ENCODE measurements at places on chromosomes 13 and 19.

DNA sequence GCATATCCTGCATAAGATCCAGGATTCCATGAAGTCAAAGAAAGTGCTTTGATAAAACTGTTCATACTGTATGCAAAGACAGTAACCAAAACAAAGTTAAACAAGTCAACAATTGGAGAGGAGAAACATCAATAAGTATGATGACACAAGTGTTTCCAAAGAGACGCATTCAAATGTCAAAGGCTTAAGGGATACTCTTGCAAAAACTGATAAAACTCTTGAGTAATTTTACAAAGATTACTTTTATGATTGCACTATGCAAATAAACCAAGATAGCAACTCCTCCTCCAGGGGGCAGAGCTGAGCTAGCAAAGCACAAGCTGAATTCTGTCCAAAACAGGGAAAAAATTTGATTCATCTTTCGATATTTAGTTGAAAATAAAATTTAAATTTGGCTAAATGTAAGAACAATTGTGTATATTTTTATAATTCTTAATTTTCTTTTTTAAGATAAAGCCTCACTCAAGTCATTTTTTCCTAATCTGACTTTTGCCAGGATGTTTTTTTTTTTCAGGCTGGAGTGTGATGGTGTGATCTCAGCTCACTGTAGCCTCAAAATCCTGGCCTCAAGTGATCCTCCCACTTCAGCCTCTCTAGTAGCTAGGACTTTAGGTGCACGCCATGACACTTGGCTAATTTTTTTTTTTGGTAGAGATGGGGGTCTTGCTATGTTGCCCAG, 84.0 kb downstream of the MZT1 start:
- no peak for DNase-seq

DNA sequence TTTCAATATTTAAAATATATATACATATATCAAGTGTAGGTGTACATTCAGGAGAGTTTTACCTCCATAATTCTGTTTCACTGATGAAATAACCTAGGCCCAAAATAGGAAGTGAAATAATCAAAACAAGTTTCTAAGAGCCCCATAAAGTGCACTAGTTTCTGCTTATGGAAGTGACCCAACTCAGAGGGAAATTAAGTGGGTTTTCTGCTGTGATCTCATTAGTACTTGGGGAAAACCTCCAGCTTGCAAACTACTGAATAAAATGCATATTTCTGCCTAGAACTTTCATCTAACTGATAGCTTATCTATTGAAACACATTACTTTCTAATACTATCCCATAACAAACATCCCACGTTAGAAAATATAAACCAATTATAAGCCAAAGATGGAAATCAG, 45.4 kb upstream of the MIR17HG start:
- no peak for DNase-seq

- no peak for DNase-seq
These were observed 1.5 kb downstream of the ZIC5 start for GRCh38 chr13:99969919-99970650.

- no peak for DNase-seq
These were observed 166.4 kb downstream of the KATNAL1 start for GRCh38 chr13:30140973-30141372.

GRCh38 chr13:29911781-29912418, 61.5 kb upstream of the UBL3 start:
- DNase-seq: no peak

- DNase-seq: no peak
These were observed 1729.7 kb downstream of the PCDH9 start for GRCh38 chr13:65500481-65500880.

DNA sequence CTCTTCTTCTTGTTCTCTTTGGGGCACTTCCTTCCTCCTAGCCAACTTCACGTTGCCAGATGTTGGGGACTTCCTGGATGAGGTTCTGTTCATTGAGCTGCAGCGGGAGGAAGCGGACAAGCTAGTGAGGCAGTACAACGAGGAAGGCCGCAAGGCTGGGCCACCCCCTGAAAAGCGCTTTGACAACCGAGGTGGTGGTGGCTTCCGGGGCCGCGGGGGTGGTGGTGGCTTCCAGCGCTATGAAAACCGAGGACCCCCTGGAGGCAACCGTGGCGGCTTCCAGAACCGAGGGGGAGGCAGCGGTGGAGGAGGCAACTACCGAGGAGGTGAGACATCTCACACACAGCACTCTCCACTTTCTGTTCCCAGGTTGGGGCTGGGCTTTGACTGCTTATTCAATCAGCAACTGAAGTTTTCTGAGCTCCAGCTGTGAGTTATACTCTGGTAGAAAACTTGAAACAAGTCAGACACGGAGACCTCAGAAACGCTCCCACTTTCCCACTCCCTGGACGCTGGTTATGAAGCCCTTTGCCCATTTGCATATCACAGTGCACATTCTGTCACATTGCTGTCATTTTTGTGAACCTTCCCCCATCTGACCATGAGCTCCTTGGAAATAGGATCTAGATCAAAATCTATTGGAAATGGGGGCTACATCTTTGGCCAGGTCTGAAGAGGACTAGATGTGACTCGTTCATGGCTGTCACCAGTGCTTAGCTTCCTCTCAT, 7.2 kb upstream of the CCDC97 start:
- DNase-seq: no peak

- no peak for DNase-seq
These were observed 31.7 kb downstream of the TSHZ3 start for GRCh38 chr19:31317570-31317969.

DNA sequence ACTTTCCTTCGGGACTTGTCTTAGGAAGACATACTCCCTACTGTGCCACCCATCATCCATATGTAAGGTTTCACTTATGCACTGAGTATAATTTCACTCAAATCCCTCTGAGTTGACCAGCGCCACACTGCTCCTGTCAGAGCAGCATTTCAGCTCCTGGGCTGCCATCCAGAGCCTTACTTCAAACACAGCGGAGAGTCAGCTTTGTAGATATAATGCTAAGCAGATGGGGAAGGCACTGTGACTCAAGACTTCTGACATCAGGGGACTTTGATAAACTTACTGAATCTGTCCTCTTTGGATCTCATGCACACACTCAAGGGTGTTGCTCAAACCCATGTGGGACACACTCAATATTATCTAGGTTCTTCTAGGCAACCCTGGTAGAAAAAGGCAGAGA, 34.9 kb downstream of the DOCK9 start:
- DNase-seq: no peak

GRCh38 chr13:65856431-65856830, 1373.7 kb downstream of the PCDH9 start:
- DNase-seq: peak; percentile 38

DNA sequence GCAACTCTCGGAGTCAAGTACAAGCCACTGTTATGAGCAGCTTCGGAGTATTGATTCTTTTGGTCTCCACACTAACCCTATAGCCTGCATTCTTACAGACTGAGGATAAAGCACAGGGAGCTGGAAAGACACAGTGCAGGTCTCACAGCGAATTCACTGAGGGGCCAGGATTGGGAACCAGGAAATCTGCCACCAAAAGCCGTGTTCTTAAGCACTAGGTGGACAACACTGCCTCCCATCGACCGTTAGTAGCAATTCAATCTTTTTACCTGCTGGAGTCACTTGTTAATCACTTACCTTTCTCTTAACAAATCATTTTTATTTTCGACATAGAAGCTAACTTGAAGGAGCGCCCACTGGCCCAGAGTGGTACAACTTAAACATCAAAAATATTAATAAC, 6.3 kb downstream of the PMIS2 start:
- DNase-seq: no peak

- DNase-seq: no peak
These were observed 6.7 kb downstream of the CD209 start for GRCh38 chr19:7740682-7741054.
